ENCODE measurements at places on chromosomes 3 and 15.

DNA sequence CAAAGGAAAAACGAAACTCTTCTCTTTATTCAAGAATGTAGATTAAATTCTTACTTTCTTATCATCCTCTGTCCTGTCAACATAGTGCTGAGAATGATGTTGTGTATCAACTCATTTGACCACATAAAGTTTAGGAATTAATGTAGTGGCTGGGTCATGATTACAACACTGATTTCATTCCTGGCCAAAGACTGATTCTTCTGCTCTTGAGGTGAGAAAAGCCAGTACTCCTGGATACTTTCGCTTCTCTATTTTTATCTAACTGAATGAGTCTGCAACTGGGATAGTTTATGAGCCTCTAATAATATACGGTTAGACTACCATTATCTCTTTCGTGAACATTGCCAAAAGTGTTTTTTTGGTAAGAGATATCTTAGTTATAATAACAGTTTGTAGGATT, 173.0 kb downstream of the LPP start:
- no peak for DNase-seq

DNA sequence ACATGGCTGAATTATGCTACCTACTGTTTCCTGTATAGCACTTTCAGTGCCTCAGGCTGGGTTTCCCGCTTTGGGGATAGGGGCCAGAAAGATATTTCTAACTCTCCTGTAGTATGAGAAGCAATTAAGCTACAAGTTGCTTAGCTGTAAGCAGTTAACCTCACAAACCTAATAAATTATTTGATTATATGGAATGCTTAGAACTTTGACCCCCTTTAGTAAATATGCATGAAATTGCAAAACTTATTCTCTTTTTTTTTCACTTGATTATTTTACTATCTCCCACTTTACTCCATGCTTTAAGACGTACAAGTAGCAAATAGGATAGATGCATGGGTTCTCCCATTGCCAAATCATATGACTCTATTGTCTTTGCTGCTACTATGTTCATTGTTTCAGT, 27.5 kb upstream of the CHMP2B start:
- no peak for DNase-seq

DNA sequence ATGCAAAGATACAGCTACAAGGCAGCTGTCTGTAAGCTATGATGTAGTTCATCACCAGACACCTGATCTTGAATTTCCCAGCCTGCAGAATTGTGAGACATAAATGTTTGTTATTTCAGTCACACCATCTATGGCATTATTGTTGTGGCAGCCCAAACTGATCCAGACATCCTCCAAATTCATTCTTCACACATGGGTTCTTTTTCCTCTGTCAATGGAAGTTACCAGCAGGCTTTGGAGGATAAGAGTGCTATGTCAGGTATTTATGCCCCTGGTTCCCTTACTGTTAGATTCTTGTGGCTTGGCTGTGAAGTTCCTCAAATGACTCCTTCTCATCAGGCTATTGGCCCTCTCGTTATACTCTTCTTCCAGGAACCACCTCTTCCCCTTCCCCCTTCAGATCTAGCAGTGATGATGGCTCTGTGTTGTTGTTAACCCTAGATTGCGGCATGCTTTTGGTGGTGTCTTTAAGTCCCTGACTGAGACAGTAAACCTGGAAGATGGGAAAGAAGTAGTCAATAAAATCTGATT, 91.0 kb upstream of the CHMP2B start:
- no peak for DNase-seq

- DNase-seq: peak; percentile 66
These were observed 98.8 kb downstream of the XXYLT1 start for GRCh38 chr3:195172039-195172684.

GRCh38 chr3:4813909-4814304, 165.3 kb upstream of the BHLHE40 start:
- no peak for DNase-seq

DNA sequence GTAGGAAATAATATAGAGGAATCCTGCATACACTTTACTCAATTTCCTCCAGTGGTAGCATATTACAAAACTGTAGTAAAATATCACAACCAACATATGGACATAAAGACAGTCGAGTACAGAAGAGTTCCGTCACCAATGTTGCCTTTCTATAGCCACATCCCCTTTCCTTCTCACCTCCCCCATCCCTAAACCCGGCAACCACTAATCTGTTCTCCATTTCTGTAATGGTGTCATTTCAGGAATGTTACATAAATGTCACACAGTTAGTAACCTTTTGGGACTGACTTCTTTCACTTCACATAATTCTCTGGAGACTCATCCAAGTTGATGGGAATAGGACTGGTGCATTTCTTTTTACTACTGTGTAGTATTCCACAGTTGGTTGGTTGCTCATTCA, 41.4 kb upstream of the ATG7 start:
- no peak for DNase-seq

- no peak for DNase-seq
These were observed 52.0 kb downstream of the TPRA1 start for GRCh38 chr3:127538569-127538968.

DNA sequence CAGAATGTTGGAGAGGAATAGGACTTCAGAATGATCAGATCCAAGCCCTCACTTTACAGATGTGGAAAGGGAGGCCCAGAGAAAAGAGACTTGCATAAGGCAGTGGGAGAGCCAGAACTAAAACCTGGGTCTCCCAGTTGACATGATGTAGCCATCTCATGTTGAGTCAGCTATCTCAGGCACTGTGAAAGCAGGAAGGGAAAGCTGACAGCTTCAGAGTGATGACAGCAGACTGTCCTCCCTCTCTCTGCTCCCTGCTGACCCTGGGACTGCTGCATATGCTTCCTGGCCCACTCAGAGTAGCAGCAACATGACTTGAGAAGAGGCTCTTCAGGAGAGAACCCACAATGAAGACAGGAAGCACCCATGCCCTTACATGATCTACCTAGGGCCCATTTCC, 14.7 kb downstream of the FHIT start:
- DNase-seq: no peak

DNA sequence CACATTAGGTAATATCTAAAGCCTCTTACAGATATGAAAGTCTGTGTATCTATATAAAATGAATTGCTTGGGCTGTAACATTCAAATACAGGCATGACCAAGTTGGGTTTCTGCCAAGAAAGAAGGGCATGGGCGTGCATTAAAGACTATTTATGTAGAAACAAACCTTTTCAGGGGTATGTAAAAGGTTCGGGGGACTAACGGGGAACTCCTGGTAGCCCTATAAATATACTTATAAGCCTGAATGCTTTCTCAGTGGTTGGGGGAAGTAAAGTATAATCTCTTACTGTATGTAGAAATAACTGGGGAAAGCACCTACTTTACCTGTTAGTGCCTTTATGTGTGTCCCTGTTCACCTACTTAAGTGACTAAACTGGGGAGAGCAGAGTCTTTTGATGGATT, 154.5 kb upstream of the TBL1XR1 start:
- DNase-seq: no peak

- no peak for DNase-seq
These were observed 165.6 kb downstream of the GMNC start for GRCh38 chr3:190696777-190697501.

DNA sequence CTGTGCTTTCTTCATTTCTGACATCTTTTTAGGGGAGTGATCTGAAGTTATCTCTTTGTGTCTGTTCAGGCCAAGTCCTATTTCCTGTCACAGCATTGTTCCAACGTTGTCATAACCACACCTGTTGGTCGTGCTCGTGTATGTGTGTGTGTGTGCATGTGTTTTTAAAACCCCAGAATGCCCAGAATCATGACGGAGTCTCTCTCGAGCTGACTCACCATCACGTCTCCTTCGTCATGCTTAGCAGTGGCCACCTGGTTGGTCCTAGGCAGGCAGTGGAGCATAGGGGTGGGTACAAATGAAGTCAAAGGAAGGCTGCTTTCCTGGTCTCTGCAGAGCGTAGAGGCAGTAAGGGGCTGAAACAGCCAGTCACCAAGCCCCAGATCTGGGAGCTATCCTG, 126.8 kb upstream of the ABHD17C start:
- DNase-seq: no peak

GRCh38 chr3:132652640-132653270, 6.9 kb downstream of the ACAD11 start:
- no peak for DNase-seq

GRCh38 chr15:92184142-92184541, 209.5 kb upstream of the ST8SIA2 start:
- no peak for DNase-seq

DNA sequence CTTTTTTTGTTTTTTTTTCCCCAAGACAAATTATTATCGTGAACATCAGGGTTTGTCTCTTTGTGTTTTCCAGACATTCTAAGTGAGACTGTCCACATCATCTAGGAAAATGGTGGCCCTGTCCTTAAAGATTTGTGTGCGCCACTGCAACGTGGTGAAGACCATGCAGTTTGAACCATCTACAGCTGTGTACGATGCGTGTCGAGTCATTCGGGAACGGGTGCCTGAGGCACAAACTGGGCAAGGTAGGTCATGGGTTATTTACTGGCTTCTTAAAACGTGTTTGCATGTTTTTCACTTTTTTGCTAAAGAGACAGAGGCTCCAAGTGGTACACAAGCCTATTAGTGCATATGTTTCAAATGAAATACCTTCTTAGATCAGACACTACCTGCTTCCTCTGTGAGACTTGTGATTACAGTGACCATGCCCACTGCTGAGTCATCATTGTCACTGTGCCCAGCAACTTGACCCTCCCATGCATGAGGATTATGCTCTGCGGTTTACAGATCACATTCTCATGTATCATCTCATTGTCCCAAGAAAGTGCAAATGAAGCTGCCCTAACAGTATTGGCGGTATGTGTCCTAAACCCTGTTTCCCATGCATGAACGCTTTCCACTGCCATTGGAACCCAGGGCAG, 395.2 kb upstream of the TPM1 start:
- no peak for DNase-seq
